ENCODE measurements at places on chromosomes 7 and 10.

DNA sequence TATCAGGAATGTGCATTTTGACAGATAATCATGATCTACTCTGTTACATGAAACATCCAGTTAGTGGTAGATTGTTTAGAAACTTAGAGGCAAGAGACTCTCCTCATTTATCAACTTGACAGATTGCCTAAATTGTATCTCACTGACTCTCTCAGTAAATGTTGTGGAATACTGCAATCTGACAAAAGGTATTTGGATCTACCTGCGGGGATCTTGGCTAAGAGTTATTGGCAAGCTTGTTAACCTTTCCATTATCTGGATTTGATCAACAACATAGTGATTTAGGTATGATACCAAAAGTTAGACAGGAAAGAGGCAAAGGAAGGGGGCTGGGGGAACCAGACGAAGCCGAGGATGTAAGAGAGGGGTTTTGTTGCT is 2.0 kb downstream of the VSTM2A start:
- DNase-seq = no peak

GRCh38 chr7:42913591-42913990 is 1.7 kb upstream of the C7orf25 start:
- DNase-seq = no peak

- DNase-seq = no peak
Observed at GRCh38 chr10:114246679-114247305, 7.7 kb downstream of the VWA2 start.

- no peak for DNase-seq
Observed at GRCh38 chr10:5779730-5780129, 33.5 kb downstream of the GDI2 start.

GRCh38 chr7:25861601-25862260 is 290.3 kb upstream of the NFE2L3 start:
- no peak for DNase-seq

GRCh38 chr7:78760620-78761355 is 692.7 kb downstream of the MAGI2 start:
- DNase-seq = no peak

DNA sequence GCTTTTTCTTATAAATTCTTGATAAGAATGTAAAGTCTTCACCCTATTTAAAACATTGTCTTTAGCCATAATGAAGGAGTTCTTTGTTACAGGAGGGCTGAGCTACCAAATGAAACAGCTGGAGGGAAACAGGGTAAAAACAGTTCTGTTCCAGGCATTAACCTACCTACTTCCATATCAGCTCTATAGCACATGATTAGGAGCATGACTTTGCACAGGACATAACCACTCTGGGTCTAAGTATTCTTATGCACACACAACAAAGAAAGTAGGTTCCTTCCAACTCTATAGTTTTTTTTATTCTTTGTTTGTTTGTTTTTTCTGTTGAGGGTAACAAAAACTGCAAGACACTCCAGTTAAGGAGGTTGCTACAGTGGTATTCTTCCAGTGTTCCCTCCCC is 52.7 kb downstream of the SCIN start:
- DNase-seq = no peak

DNA sequence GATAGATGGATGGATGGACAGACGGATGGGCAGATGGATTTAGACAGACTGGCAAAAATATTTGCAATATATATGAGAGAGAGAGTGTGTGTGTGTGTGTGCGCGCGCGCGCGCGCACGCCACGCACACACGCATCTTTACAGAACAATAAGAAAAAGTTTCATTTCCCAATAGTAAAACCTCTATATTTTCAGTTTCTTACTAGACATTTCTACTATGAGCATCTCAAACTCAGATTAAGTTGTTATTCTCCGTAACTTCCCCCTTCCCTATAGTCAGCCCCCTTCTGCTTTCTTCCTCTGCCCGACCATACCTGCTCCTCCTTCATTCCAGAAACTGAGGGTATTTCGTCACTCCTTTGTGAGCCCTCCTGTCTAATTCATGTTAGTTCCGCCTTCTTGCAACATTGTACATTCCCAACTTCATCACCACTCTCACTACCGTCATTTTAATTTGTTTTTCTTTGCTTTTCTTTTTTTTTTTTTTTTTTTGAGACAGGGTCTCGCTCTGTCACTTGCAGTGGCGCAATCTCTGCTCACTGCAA is 154.4 kb upstream of the SH2B2 start:
- no peak for DNase-seq

DNA sequence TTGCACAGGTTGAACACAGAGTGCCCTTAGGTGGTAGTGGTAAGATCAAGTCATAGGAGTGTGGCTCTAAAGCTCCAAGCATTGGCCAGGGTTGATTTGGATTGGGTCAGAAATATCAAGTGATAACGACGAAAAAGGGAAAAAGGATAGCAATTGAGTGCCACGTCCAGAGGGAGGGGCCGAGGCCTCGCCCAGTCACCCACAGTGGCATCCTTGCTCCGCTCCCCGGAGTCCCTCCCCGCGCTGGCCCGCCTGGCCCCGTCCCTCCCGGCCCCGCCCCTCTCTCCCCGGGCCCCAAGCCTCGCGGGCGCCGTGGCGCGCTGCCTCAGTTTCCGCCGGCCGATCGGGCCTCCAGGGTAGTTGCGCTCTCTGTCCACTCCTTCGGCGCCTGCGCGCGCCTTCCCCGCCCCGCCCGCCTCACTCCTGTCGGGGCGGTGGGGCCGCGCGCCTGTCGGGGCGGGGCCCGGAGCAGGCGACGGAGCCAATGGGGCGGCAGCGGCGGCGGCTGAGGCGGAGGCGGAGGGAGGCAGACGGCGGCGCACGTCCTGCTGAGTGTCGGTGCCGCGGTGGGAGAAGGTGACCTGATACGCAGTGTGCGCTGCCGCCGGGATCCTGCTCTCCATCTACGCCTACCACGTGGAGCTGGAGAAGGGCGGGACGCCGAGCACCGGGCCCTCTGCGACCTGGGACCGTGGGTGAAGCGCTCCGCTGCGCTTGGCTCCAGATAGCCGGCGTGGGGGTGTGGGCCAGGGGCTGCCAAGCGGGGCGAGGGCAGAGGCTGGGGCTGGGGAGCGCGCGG is 209.1 kb upstream of the ZNF722 start:
- no peak for DNase-seq

DNA sequence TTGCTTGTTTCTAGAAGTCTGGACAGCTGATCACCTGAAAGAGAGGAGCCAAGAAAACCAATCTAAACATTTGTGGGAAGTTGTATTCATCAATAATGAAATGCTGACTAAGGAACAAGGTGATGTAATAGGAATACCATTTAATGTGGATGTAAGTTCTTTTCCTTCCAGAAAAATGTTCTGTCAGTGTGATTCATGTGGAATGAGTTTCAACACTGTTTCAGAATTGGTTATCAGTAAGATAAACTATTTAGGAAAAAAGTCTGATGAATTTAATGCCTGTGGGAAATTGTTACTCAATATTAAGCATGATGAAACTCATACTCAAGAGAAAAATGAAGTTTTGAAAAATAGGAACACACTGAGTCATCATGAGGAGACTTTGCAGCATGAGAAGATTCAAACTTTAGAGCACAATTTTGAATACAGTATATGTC is 39.8 kb upstream of the ZNF37A start:
- peak; percentile 20 for DNase-seq

DNA sequence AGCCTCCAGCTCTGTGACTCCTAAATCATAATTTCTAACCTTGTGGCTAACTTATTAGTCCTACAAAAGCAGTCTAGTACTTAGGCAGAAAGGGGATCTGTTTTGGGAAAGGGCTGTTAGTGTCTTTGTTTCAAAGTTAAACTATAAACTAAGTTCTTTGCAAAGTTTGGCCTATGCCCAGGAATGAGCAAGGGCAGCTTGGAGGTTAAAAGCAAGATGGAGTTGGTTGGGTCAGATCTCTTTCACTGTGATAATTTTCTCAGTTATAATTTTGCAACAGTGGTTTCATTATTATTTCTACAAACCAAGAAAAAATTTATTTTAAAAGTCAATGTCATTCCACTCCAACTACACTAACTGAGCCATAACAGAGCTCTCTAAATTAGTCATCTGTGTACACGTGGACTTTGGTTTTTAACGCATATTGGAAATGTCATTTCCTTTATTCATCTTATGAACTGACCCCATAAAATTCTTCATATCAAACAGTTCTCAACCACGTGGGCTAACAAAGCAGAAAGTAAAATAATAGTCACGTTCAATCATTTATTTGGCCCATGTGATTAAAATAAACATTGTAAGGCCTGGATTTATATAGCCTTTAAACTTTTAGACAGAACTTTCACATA is 143.2 kb upstream of the C7orf33 start:
- no peak for DNase-seq

- no peak for DNase-seq
Observed at GRCh38 chr7:116630357-116630756, 41.6 kb upstream of the MET start.

DNA sequence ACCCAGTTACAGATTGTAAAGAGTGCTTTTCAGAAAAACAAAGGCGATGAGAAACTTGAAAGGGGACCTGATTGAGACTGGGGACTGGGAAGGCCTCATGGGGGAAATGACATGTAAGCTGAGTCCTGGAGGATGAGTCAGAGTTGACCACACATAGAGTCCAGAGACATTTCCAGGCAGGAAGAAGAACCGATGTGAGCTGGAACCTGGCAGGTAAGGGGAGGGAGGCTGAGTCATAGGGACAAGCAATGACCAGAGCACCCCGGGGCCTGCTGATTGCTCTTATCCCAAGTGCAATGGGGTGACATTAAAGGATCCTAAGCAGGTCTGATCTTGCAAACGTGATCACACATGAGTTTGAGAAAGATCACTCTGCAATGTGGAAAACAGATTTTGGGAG is 11.7 kb downstream of the TLL2 start:
- DNase-seq = no peak

DNA sequence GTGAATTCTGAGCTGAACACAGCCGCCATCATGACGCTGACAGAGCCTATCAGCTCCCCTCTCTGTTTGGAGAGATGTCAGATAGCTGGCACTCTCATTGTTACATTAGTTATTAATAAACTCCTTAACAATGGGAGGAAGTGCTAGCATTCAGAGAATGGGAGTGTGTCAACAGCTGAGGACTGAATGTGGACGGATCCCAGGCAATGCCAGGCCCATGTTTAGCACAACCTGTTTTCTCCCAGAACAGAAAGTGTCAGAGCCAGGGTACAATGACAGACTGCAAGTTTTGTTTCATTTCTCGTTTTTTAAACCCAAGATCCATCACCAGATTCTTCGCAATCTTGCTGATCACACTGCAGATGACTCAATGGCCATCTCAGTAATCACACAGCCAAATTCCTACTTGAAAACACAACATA is 99.6 kb downstream of the PRPF18 start:
- no peak for DNase-seq

Data from AML-193 (cell line).